Stimulated activated CD8-positive, alpha-beta memory T cell treated with anti-CD3 and anti-CD28 coated beads, Interleukin-15, amount 100 ng/mL, for 24 hours (primary cell): ENCODE measurements at places on chromosomes 6 and 20.

- no peak for DNase-seq
These were observed 295.1 kb downstream of the PHACTR1 start for GRCh38 chr6:13011612-13012146.

DNA sequence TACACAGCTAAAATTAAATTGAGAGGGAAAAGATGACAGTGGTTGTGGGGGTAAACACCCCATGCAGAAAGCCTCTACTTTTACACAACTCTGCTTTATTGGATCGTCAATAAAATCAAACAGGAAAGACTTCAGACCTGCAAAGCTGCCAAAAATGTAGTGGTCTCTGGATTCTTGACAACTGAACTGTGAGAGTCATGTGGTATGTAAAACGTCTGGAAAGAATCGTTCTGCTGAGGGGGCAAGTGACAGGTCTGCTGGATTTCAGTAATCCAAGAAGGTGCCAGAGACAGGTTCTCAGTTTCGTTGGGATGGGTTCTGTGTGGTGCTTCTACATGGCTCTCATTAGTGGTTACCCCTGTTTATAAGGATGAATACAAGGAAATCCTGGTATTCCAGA, 63.3 kb downstream of the TSPYL4 start:
- DNase-seq: no peak

- DNase-seq: no peak
These were observed 253.5 kb downstream of the QKI start for GRCh38 chr6:163668061-163668426.

DNA sequence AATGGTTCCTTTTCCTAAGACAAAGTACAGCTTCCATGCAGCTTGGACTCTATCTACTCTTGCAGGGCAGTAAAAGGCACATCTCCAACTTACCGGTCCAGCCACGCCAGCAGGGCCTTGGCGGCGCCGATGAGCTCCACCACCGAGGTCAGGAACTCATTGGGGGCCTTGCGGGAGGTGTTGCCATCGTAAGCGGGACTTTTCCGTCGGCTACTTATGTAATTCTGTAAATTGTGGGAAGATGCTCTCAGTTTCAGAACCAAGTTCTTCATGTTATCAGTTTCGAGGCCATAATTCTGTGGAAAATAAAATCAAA, 68.5 kb downstream of the CNKSR3 start:
- DNase-seq: no peak

DNA sequence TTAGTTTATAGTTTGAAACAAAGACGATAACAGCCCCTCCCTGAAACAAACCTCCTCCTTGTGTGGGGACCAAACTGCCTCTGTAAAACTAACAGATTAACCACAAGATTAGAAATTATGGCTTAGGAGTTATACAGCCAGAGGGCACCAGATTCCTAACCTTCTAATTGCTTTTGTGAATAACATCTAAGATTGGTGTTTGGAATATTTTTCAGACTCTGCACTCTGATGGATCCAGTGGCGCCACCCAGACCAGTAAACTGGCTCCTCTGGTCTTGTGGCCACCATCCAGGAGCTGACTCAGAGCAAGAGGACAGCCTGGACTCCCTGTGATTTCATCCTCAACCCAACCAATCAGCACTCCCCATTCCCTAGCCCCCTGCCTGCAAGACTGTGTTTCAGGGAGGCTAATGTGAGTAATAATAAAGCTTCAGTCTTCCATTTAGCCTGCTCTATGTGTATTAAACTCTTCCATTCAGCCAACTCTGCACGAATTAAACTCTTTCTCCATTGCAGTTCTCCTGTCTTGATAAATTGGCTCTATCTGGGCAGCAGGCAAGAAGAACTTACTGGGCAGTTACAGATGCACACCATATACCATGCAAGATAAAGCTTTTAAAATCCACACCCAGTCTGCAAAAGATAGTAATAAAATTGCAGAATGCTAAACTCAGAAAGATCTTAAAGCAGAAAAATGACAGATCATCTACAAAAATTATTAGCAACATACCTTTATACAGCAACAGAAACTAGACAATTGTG, 58.5 kb upstream of the SLC22A16 start:
- no peak for DNase-seq

DNA sequence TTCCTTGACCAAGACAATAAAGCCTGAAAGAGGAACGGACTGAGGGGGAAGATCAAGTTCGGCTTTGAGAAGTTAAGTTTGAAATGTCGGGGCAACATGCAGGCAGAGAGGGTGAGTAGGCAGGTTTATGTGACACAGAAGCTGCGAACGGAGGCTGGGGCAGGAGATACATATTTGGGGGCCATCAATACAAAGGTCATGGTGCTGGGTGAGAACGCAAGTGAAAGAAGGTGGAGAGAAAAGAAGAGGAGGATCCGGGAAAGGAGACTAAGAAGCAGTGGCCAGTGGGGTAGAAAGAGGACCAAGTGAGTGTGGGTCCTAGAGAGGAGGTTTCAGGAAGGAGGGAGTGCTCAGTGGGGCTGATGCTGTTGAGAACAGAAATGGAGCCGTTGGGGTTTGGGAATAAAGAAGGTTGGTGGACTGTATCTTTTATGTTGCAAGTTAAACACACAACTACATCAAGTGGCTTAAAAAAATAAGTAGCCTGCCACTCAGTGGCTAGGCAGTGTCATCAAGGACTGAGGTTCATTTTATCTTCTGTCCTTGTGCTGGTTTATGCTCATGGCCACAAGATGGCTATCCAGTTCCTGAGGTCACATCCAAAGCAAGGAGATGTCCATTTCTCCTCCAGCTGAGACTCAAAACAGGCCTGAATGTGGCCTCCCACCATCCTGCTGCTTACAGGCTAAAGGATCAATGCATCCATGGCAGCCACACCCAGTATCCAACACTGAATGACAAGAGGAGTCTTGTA, 1.7 kb upstream of the BLCAP start:
- no peak for DNase-seq

DNA sequence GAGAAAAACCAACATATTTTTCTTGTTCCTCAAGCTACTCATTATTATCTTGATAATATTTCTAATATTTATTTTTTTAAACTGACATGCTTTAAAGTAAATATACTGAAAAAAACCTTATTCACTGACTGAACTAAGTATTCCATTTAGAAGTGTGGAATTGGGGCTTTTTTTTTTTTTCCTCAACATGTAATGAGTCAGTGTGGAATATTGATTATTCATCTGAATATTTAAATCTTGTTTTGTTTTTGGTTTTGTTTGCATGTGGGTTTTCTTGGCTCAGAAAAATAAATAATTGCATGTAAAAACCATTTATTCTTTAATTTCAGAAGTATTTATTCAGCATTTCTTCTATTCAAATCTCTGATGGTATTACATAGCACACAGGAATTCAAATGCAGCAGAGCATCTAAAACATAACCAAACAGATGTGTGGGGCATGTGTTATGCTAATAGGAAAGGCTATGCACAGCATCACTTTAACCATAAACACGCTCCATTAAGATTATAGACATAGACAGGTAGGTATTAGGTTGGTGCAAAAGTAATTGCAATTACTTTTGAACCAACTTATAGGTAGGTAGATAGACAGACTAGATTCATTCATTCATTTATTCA, 166.5 kb downstream of the PLCB1 start:
- no peak for DNase-seq

GRCh38 chr6:3360727-3361045, 96.2 kb downstream of the SLC22A23 start:
- no peak for DNase-seq

GRCh38 chr6:160254467-160255312, 3.9 kb downstream of the SLC22A2 start:
- DNase-seq: no peak

- DNase-seq: peak; percentile 16
These were observed 60.2 kb upstream of the RALY start for GRCh38 chr20:33933469-33933909.

DNA sequence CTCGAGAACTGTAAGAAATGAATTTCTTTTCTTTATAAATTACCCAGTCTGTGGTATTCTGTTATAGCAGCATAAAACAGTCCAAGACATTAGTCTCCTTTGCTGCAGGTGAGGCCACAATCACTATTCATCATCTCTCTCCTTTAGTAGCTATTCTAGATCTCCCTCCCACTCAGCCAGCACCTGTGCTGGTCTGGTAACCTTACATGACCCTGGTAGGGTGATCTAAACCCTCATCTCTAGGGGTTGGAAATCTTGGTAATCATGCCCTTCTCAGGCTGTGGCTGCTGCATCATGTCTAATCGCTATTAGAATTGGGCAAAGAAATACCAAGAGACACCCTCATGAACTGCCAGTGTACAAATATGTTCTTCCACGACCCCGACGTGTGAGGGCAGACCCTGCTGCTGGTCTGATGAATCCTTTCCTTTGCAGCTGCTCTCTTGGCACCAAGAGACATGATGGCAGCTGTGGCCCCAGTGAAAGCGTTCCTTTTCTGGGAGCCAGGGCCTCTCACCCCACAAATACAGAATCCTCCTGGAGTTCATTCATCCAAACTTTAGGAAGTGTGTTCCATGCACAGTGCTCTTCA, 23.0 kb upstream of the IGF2R start:
- no peak for DNase-seq

GRCh38 chr6:29834564-29835436, 7.2 kb downstream of the HLA-G start:
- DNase-seq: peak; percentile 40

GRCh38 chr6:149305372-149305771, 12.1 kb upstream of the TAB2 start:
- no peak for DNase-seq

DNA sequence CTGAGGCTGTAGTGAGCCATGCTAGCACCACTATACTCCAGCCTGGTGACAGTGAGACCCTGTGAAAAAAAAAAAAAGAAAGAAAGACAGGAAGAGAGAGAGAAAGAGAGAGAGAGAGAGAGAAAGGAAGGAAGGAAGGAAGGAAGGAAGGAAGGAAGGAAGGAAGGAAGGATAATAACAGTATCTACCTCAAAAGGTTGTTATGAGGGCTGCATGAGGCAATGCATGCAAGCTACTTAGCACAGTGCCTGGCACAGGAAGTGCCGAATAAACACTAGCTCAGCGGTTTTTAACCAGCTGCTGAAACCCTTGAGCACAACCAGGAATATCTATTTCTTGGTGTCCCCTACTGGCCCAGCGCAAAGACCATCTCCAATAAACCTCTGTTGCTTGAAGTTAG, 62.3 kb upstream of the TBC1D7 start:
- no peak for DNase-seq

DNA sequence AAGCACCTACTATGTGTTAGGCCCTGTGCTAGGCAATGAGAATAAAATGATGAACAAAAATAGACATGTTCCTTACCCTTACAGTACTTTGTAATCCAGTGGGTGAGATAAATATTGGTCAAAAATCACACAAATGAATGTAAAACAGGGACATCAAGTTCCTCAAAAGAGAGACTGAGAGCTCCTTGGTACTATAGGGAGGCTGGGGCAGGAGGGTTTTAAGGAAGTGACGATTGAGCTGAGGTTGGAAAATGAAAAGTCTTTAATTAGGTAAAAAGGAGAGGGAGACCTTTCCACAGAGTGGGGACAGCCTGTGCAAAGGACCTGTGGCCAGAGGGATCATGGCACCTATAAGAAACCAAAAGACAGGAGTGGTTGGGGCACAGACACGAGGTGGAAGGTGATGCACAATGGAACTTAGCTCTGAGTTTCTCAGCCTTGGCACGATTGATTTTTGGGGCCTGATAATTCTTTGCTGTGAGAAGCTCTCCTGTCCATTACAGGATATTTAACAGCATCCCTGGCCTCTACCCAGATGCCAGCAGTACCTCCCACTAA, 140.3 kb downstream of the CEP57L1 start:
- no peak for DNase-seq

DNA sequence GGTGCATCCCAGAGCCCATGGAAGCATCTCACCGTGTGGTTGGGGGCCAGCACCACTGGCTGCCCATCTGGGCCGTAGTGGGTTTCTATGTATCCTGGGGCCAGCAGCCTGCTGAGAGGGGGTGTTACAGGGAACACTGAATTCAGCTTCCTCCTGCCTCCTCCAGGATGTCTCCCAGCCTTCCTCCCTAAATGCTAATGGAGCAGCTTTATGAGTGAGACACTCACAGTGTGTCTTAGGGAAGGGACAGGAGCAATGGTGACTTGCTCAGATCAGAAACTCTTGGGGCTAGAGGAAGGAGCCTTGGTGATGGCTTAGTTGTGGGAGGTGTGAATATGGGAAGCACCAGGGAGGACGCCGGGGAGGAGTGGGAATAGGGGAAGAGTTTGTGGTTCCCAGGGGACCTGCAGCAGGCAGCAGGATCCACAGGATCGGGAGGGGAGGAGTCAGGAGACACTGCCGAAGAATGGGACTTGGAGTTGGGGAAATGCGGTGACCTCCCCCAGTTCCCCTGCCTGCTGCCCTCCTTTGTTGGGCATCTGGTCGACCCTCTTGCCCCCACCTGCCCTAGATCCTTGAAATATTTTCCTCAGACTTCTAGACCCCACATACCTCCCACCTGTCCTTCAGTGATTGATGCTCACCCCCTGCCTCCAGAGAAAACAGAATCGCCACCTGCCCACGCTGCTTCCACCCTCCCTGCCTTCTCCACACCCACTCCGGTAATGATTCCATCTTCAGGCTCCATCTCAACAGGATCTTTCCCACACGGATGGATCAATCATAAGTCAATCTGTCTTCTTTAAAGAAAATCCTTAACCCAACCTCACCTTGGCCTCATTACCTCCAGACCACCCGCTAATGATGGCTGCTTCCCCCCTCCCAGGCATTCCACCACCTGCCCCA, 6.6 kb downstream of the ADAM33 start:
- DNase-seq: no peak

GRCh38 chr6:168122011-168122410, 43.0 kb upstream of the FRMD1 start:
- DNase-seq: no peak

- DNase-seq: no peak
These were observed 138.5 kb upstream of the AKAP12 start for GRCh38 chr6:151101161-151101815.

- no peak for DNase-seq
These were observed 158.8 kb downstream of the NKAIN2 start for GRCh38 chr6:123962508-123962907.

DNA sequence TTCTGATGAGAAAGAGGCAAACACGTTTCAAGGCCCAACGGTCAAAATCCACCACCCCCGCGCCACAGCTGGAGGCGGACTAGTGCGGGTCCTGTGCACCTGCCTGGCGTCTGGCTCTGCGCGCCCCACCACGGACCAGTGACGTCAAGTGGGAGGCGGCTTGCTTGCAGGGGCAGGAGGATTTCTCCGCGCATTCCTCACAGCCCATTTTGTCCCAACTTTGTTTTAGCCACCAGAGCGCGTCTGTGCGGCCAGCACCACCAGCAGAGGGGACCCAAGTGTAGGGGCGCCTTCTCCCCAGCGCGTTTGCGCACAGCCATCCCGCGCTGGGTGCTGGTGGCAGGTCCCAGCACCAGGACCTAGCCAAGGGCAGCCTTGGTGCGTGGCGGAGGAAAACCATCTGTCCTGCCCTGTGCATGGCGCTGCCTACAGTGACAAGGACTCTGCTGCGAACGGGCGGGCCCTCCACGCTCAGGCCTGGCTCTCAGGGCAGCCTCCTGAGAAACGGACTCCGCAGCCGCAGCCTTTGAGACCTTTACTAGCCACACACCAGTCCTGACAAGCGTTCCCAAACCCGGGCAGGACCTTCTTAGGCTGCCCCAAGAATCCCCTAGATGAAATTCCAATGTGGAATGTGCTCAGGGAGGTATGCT, 194.8 kb upstream of the EXOC2 start:
- no peak for DNase-seq

GRCh38 chr6:25619217-25619616, 32.8 kb upstream of the SCGN start:
- DNase-seq: no peak

- no peak for DNase-seq
These were observed 60.4 kb downstream of the FOXO3 start for GRCh38 chr6:108621117-108621516.
